ENCODE measurements at places on chromosomes 16 and 17.

GRCh38 chr16:57639172-57639887 lies 10.9 kb downstream of the ADGRG1 start:
- DNase-seq = no peak

DNA sequence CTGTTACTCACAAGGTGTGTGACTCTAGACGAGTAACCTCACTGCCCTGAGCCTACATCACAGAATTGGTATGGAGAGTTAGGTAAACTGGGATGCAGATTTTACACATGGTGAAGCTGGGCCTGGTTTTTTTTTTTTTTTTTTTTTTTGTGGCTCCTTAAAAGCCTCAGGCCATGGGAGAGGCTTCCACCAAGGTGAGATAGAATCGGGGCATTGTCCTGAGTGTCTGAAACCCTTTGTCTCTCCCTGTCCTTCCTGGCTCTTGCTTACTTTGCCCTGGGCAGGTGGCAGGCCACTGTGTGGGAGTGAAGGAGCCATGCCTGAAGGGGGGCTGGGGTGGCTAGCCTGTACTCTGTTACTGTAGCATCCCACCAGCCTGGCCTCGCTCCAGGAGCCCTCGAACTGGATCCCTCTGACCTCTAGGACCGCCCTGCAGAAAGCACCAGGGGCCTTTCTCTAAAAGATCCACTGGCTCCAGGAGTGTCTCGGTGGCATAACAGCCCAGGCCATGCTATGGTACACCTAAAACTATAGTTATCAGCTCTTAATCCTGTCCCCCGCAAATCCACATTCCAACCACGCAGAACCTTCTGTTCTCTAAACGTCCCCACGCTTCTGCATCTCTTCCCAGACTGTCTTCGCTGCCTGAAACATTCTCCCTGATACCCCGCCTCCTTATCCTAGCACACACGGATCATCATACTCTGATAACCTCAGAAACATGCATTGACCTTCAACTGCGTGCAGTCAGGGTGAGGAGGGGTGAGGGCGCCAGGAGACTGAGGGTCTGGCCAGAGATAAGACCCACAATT lies 1.7 kb upstream of the SLC13A2 start:
- DNase-seq = no peak

DNA sequence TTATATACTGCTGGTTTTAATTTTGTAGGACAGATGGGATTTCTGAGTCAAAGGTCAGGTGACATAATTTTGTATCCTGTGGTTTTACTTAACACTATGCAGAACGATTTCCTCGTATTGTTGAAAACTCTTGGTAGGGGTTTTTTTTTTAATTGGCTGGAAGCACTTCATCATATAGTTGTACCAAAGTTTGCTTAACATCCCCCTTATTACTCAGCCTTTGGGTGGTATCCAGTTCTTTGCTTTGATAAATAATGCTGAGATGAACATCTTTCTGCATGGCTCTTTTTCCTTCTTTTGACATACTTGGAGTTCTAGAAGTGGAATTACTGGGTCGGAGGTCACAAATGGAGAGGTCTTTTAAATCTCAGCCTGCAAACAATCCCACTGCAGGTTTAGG lies 419.1 kb downstream of the MAF start:
- DNase-seq = no peak

- no peak for DNase-seq
Observed at GRCh38 chr17:10628756-10629155, 28.4 kb downstream of the MYH3 start.

DNA sequence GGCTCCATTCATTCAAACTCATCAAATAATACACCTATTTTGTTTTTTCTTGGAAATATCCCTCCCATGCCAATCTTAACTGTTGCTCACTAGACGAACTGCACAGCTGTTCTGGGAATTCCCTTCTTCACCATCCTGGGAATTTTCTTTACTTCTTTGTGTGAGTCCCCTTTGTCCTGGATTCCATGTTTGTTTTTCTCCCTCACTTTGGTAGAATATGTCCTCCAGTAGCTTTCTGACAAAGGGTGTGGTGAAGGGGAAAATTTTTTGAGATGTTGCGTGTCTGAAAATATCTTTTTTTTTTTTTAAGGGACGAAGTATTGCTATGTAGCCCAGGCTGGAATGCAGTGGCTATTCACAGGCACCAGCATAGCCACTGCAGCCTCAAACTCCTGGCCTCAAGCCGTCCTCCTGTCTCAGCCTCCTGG lies 17.2 kb upstream of the UTP6 start:
- DNase-seq = no peak

DNA sequence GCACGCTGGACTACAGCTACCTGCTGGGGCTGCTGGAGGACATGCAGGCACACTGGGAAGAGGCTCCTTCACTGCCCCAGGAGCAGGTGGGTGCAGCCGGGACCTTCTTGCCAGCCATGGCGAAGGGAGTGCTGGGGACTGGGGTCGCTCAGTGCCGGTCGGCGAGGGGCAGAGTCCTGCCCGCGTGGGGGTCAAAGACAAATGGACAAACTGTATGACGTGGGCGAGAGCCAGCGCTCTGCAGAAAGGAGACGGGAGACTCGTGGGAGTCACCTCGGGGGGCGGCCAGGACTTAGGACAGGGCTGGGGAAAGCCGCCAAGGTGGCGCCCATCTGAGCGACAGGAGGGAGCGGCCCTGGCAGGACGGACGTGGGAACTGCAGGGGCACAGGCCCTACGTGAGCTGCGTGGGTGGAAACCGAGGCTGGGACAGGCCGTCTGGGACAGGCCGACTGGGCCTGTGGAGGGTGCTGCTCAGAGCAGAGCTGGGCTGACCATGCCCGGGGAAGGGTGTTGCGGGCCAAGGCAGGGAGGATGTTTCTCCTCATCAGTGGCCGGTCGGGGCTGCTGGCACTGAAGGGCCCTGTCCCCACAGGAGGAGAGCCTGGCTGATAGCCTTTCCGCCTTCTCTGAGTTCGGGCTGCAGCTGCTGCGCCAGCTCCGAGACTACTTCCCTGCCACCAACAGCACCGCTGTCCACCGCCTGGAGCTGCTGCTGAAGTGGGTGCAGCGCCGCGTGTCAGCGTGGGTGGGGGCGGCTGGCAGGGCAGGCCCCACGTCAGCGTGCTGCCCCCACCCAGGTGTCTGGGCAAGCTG lies 8.0 kb downstream of the TSR3 start:
- DNase-seq = no peak

GRCh38 chr16:67530013-67530939 lies 1.6 kb downstream of the RIPOR1 start:
- DNase-seq = no peak

GRCh38 chr17:11644265-11645212 lies 46.3 kb downstream of the DNAH9 start:
- DNase-seq = peak; percentile 1

DNA sequence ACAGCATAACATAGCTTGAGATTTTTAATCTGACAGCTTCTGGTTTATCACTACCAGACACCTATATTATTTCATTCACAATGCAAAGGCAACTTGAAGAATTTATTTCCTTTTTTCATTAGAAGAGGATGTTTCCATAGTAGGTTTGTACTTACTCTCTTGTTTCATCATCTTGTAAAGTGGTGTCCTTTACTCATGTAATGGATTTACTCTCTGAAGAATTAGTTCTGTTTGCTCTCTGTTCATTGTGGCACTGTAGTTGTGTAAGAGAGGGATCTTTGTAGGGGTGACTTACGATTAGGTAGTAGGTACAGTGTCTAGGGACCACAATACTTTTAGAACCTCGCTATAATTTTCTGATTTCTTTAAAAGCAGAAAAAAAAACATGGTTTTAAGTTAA lies 256.1 kb downstream of the BCAS3 start:
- DNase-seq = no peak

DNA sequence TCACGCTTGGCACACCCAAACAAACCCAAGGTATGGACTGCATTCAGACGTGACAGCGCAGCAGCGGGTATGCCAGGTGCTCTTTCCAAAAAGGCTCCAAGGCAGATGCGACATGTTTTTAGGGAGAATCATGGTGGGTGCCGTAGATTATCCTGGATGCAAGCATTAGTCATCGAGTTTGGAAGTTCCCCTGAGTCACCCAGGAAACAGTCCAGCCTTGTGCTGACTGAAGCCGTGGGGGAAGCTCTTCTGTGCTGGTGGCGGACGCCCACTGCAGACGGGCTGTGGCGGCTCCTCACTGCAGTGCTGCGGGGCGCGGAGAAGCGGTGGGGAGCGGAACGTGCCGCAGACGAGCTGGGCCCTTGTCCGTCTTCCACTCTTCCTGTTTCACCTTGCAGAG lies 13.9 kb downstream of the JPT2 start:
- DNase-seq = no peak

DNA sequence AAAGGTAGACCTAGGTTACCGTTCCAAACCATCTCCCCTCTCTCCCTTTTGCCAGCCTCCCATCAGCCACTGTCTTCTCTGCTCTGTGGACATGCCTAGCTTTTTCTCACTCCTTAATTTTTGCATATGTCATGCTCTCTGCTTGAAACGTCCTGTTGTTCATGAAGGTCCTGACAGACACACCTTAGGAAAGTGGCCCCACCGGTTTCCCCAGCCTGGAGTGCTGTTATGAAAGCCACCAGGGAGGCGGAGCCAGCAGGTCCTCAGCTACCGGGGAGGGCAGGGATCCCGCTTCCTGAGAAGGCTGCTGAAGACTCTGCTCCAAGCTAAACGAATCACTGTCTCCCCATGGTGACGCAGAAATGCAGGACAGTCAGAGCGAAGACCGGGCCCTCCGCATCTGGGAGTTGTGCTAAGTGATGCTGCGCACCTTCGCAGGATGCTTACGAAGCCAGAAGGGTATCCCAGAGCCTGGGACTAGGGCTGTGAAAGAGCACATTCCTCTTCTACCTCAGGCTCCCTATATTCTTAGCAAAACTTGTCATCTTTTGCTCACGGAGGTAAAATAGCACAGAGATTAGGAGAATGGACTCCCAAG lies 2.3 kb upstream of the SLC16A11 start:
- no peak for DNase-seq

- DNase-seq = no peak
Observed at GRCh38 chr17:34156741-34157589, 98.1 kb upstream of the CCL2 start.

DNA sequence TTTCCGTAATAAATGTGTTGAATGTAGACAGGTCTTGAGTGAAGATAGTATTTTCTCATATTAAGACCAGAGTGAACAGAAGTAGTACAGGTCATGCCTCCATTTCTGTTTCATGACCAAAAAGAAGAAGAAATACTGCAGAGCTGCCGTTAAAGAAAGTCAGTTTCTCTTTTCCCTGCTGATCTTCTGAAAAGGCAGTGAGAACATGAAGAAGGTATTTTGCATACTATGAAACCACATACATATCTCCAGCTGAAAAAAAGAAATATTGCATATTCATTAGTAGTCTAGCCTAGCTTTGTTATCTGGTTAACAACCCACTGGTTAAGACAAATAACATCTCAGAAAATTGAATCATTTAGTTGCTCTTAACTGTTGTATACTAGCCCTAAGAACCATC lies 138.4 kb downstream of the PHKB start:
- DNase-seq = no peak

- DNase-seq = no peak
Observed at GRCh38 chr16:71927383-71927782, 32.1 kb downstream of the IST1 start.

DNA sequence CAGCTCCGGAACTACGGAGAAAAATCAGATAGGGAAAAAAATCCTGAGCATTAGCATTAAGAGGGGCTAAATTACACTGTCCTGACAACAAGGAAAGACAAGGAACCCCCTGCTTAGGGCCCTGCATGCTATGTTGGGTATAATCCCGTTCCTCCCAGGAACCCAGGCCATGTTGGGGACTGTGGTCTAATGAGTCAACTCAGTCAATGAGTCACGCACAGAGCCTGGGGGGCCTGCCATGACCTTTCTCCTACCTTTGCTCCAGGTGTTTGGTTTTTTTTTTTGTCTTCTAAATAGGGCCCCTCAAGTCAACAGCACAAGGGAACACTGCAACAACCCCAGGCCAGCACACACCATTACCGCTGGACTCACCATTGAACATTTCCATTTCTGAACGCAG lies 8.9 kb upstream of the ZNF200 start:
- no peak for DNase-seq

DNA sequence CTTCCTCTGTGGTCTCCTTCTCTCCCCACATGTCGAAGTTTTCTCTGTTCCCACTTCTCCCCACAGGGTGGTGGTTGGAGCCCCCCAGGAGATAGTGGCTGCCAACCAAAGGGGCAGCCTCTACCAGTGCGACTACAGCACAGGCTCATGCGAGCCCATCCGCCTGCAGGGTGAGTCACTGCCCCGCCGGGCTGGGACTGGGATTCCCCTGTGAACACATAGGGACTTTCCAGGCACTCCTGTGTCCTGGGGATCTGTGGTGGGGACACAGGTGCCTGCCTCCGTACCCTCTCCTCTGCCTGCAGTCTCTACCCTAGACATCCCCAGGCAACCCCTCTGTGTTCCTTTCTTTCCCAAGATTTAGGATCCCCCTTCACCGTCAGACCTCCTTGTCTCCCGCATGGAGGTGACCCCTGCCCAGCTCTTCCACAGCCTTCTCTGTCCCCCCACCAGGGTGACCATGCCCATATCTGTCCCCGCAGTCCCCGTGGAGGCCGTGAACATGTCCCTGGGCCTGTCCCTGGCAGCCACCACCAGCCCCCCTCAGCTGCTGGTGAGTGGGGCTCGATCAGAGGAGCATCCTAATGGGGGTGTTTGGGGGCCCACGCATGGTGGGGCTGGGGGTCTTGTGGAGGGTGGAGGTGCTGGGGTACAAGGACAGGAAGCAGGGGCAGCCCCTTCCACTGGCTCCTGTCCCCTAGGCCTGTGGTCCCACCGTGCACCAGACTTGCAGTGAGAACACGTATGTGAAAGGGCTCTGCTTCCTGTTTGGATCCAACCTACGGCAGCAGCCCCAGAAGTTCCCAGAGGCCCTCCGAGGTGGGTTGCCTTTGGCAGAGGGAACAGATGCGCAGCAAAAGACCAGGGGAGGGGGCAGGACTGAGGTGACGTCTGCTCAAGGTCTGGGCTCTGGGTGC lies 5.8 kb downstream of the ITGAM start:
- DNase-seq = peak; percentile 47

GRCh38 chr17:82013341-82013740 lies 9.3 kb downstream of the CENPX start:
- no peak for DNase-seq

DNA sequence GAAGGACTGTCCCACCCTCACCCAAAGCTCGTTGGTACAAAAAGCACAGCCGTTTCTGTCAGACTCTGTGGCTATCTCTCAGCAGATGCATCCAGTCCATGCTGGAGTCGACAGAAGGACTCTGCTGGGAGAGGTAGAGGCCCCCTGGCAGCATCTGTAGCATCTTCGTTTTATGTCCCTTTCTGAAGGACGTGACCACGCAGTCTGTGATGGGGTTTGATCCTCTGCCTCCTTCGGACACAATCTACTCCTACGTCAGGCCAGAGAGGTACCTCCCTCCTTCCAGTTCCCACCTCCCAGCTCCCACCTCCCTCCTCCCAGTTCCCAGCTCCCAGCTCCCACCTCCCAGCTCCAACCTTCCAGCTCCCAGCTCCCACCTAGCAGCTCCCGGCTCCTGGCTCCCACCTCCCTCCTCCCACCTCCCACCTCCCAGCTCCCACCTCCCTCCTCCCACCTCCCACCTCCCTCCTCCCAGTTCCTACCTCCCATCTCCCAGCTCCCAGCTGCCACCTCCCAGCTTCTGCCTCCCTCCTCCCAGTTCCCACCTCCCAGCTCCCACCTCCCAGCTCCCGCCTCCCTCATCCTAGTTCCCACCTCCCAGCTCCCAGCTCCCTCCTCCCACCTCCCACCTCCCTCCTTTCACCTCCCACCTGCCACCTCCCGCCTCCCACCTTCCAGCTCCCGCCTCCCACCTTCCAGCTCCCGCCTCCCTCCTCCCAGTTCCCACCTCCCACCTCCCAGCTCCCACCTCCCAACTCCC lies 11.4 kb upstream of the MC1R start:
- DNase-seq = no peak
